ENCODE measurements at places on chromosomes 6 and 20.

GRCh38 chr6:52454556-52454955 is 34.4 kb downstream of the EFHC1 start:
- no peak for DNase-seq

GRCh38 chr6:148984531-148985056 is 237.8 kb downstream of the UST start:
- DNase-seq = no peak

DNA sequence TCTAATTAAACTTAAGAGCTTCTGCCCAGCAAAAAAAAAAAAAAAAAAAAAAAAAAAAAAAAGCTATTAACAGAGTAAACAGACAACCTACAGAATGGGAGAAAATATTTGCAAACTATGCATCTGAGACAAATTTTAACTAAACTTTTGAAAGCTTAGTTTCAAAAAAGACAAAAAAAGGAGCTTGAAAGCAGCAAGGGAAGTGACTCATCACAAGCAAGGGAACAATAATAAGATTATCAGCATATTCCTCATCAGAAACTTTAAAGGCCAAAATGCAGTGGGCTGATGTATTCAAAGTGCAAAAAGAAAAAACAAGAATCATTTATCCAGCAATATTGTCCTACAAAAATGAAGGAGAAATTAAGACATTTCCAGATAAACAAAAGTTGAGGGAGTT is 158.6 kb downstream of the RNF144B start:
- DNase-seq = no peak

DNA sequence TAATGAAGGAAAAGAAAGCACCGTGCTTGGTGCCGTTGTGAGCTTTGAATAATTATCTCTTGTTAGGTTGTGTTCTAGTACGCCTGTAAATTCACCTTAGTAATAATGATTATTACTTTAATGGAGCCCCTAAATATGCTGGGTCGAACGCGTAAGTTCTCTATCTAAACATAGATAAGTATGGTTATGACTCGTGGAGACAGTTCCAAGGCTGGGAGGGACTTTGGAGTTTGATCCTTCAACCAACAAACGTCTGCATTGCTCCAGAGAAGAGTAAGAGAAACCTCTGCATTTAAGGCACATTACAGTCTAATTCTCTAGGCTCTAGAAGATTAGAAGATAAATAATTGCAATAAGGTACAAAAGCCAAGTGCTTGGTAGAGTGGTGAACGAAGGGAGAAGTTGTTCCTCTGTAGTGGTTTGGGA is 514 bp downstream of the ACOT13 start:
- no peak for DNase-seq

GRCh38 chr6:146891615-146892265 is 293.0 kb downstream of the ADGB start:
- no peak for DNase-seq

GRCh38 chr20:1304710-1305515 is 24.0 kb downstream of the SDCBP2 start:
- DNase-seq = no peak

DNA sequence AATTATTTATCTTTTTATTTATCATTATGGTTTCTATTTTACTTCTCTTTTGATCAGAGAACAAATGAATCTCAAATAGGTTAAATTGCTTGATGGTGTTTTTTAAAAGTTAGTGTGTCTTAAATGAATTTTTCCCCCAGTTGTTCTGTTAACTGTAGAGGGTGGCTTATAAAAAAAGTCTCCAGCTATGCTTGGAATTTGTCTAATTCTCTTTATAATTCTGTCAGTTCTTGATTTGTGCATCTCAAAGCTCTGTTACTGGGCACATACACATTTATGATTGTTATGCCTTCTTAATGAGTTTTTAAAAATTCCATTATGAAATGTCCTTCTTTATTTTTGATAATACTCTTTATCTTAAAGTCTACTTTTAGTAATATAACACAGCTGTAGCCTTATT is 58.0 kb downstream of the LIN28B start:
- no peak for DNase-seq

DNA sequence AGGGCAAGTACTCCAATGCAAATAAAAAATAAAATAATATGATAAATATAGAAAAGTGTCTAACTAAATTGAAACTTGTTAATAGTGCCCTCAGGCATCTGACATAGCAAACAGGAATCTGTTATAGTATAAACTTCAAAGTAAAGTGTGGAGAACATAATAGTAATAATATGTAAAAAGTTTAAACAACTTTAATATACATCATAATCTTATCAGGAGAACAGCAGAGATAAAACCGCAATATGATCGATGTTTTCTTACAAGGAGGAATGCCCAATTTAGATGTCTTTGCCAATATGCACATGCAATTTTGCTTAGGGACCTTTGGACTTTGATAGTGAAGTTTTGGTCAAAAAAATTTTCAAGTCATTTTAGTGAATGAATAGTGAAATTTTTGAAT is 514.8 kb upstream of the IMPG1 start:
- no peak for DNase-seq

DNA sequence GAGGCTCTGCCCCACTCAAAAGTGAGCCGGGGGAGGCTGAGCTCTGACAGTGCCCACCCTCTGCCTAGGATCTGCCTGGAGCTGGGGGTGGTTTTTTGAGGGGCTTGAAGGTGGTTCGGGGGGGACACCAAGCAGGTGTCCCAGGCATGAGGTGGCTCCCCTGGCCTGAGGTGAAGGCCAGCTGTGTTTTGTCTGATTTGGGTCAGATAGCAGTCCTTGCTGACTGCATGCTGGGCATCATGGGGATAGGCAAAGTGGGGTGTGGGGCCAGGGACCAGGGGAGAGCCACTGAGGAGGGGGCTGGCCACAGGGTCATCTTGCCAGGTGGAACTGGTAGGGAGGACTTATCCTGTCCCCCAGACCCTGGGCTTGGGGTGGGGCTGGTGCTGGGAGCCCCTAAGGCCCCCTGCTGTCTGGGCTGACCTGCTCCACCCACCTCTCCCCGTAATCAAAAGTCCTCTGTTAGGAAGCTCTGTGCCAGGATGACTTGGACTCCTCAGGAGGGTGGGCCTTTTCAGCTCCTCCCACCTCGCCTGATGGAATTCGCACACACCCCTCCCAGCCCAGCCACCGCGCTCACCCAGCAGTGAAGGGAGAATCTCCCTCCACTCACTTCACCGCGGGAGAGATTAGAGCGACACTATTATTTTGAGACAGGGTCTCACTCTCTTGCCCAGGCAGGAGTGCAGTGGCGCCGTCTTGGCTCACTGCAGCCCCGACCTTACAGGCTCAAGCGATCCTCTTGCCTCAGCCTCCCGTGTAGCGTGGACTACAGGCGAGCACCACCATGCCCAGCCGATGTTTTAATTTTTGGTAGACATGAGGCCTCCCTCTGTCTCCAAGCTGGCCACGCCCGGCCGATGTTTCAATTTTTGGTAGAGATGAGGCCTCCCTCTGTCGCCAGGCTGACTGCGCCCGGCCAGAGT is 1.5 kb upstream of the COL9A3 start:
- no peak for DNase-seq

- no peak for DNase-seq
Observed at GRCh38 chr6:145235207-145235606, 500.1 kb downstream of the EPM2A start.

DNA sequence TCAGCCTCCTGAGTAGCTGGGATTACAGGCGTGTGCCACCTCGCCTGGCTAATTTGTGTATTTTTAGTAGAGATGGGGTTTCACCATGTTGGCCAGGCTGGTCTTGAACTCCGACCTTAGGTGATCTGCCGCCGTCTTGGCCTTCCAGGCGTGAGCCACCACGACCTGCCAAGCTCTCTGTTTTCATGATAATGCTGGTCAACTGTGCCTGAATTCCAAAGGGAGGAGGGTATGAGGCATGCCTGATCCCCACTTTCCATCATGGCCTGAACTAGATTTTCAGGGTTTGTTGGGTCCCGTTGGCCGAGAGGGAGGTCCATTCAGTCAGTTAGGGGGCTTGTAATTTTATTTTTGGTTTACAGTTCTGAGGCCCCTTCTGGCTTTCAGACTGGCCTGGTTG is 28.0 kb upstream of the ANGPT4 start:
- no peak for DNase-seq

DNA sequence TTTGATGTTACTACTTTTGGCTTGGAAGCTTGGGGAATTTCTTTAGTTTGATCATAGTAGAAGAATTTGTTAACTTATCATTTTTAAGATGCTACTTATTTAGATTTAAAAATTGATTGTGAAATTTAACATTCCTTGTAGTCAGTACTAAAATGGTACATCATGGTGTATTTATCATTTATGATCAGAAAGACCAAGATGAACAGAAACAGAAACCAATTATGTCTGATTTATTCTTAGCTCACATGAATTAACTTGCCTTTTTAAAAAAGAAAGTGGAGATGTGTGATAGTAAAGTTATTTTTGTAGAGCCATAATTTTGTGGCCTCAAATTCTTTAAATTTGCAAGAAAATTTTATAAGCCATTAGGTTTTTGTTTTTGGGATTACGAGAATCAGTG is 77.6 kb downstream of the LIN28B start:
- no peak for DNase-seq

DNA sequence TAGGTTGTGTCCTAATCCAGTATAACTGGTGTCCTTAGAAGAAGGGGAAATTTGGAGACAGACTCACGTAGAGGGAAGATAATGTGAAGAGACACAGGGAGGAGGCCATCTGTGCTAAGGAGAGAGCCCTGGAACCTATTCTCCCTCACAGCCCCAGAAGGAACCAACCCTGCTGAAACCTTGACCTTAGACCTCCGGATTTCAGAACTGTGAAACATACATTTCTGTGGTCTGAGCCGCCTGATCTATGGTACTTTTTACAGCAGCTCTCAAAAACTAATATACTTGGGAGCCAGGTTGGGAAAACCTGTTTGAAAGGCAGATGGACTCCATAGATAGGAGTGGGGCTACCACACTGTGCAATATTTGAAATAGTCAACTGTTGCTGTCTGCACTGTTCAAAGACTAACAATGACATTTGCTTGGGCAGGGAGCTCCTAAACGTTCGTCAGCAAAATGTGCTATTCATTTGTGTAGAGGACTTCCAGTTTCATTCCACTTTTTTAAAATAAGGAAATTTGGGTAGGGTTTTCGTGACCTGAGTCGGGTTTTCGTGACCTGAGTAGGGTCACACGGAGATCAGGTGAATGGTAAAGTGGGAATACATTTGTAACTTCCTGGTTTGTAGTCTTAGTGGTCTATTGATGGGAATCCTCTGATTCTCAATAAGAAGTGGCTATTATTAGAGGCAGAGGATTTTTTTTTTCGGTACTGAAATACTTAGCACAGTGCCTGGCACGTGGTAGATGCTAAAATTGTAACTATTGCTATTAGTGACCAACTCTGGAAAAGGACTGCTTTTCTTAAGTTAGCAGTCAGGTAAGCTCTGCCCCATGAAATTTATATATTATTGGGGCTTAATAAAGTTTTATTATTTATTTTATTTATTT is 11.4 kb downstream of the TAGAP start:
- no peak for DNase-seq

GRCh38 chr20:63244468-63244867 is 8.8 kb downstream of the BIRC7 start:
- DNase-seq = no peak

DNA sequence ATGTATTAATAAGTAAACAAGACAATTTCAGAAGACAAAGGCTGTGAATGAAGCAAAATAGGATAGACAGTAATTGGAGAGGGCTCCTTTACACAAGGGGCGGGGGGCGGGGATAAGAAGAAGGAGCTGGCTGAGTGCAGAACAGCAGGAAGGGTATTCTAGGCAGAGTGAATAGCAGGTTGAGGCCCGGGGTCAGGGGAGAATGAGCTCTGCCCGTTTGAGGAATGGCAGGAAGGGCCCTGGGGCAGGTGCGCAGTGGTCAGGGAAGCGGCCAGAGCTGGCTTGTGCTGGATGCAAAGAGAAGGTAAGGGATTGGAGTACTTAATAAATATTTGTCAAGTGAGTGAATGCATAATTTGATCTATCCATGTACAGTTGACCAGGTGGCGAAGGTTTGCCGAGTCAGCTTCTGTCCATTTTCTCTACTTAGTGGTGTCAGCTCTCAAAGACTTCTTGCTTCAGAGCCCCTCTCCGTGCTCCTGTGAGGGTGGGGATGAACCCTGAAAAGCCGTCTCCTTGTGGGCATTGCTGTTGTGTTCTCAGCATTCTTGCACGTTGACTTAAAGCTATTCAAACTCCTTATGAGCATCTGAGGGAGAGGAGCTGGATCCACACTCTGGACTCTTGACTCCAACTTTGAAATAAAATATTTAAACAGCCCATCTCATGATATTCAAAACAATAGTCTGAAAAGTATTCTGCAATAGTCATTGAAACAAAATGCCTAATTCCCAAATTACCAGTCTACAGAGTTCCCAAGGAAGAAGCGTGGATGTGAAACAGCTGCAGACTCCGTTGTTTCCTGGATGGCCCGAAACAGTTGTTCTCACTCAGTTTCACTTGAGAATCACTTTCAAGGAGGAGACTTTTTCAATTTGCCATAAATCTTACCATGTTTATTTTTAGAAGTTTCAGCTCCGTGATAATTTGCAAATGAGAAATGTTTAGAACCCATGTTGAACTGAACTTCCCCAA is 105.1 kb downstream of the EDN3 start:
- DNase-seq = no peak

- DNase-seq = no peak
Observed at GRCh38 chr6:164859816-164860215, 449.6 kb downstream of the C6orf118 start.

DNA sequence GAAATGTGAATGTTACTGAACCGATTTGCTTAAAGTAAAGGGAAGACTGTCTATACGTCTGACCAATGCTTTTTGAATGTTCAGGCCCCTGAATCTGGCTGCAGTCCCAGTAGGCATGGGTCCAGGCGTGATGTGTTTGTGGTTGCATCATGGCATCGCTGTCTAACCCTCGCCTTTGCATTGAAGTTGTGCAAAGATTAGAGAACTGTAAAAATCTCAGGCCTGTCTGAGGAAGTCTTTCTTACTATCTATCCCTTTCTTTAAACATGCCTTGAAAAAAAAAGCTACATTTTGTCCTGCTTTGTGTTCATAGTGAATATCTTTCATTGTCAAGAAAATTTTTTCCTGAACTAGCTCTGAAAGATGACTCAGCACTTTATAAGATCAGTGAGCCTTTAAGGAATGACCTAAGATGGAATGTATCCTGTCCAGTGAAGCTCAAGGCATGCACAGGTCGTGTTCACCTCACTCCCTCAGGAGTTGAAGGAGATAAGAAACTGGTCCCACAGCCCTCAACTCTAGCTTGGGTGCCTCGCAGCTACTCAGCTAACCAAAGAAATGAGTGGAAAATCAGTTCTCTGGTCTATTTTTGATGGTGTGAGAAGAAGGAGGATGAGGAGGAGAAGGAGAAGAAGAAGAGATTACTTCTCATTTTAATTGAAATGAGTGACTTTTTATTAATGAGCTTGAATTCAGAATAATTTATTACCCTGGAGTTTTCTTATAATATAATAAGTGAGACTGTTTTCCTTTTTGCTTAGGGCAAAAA is 48.6 kb downstream of the TPD52L1 start:
- no peak for DNase-seq

GRCh38 chr6:87308970-87309369 is 13.4 kb upstream of the SMIM8 start:
- no peak for DNase-seq

GRCh38 chr6:156801712-156802111 is 24.5 kb downstream of the ARID1B start:
- no peak for DNase-seq

- DNase-seq = no peak
Observed at GRCh38 chr20:35077872-35078271, 14.7 kb downstream of the TRPC4AP start.

GRCh38 chr20:61980647-61981583 is 84.8 kb downstream of the TAF4 start:
- no peak for DNase-seq

GRCh38 chr6:32074996-32075532 is 34.1 kb downstream of the TNXB start:
- DNase-seq = no peak

- no peak for DNase-seq
Observed at GRCh38 chr6:27531772-27532459, 59.0 kb upstream of the ZNF184 start.

- no peak for DNase-seq
Observed at GRCh38 chr6:169075915-169076654, 177.6 kb downstream of the THBS2 start.

Measured in activated CD4-positive, alpha-beta T cell treated with anti-CD3 and anti-CD28 coated beads, Interleukin-2, amount 50 U/mL, for 48 hours (primary cell).